ENCODE measurements at places on chromosomes 2 and 18.
A peak's percentile ranks its signal among the peaks of the same experiment; 100 is the strongest.

DNA sequence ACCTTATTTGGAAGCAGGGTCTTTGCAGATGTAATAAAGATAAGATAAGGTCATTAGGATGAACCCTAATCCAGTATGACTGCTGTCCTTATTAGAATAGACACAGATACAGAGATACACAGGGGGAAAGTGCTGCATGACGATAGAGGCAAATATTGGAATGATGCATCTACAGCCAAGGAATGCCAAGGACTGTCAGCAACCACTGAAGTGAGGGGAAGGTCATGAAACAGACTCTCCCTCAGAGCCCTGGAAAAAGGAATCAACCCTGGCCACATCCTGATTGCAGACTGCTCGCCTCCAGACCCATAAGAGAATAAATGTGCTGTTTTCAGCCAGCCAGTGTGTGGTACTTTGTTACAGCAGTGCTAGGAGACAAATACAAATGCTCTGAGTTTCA lies 14.8 kb downstream of the TMEM237 start:
- DNase-seq, result no peak

DNA sequence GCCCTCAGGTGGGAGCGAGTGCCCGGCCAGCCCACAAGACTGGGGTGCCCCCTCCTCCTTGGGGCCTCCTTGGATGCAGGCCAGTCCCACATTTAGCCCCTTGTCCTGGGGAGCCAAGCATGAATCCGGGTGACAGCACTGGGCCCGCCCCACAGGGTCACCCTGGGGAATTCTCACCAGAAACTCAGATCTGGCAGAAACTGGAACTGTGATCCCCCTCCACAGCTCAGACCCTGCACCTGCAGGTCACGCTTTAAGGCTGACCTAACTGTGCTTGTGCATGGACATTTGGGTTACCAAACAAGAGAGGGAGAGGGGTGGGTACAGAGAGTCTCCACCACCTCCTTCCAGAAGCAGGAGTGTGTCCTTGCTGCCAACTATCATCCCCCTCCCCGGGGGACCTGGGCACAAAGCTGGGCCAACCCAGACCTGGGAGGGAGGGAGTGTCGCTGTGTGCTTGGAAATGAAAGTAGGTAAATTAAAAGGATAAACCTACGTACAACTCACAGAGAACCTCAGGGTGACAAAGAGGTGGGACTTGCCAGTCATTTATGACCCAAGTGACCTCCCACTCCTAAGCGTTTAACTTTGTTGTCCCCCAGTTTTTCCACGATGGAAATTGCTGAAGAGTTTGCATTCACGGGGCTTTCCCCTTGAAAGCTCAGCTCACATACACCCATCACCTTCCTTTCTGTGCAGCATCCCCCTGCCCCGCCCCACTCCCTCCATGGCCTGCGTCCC lies 9.1 kb downstream of the ITM2C start:
- DNase-seq, result no peak

- DNase-seq, result no peak
Observed at GRCh38 chr2:139369423-139370409, 589.5 kb upstream of the NXPH2 start.

- DNase-seq, result no peak
Observed at GRCh38 chr18:6255116-6255705, 159.5 kb downstream of the L3MBTL4 start.

DNA sequence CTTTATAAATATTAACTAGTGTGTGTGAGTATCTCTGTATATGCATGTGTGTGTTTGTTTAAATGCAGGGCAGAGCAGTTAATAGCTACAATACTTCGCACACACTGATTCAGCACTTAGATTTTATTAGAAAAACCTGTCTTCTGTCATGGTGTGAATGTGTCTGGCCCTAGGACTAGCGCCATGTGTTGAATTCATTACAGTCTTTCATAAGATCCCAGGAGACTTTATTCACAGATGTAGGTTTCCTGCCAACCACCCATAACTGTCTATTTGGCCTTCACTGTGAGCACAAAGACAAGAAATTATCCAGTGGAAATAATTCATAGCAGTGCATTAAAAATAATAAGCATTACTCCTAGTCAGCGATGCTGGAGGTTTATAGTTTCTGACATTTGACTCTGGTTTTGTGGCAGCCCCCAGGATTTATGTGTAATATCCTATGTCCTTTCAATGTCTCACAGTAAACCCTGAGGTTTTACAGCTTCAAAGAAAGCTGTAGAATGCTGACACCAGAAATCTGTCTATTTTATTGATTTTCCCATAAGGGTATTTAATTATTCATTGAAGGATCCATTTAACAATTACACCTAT lies 93.9 kb downstream of the ZNF804A start:
- DNase-seq, result no peak

DNA sequence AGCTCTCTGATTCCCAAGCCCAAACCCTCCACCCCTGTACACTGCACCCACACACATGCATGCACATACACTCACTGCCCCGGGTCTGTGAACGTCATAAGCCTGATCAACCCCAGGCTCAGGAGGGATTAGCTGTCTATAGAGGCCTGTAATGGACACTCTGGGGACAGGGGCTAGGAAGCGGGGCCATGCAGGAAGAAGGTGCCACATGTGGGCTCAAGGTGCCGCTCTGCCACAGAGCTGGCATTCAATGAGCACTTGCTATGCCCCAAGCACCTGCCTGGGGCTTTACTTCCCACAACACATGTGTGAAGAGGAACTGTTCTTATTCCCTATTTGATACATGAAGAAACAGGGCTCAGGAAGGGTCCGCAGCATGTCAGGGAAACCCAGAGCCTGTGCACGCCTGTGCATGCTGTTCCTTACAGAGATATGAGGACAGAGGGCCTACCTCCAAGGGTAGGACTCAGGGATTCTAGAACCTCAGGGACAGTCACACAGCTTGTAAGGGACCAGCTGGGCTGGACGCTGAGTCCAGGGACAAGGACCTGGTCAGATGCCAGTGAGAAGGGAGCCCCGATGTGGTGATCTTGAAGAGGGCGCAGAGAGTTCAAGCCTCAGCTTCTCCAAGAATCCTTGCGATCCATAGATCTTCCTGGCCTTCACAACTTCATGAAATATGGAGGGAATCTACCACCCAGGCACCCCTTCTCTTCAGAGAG lies 5.0 kb downstream of the BIN1 start:
- no peak for DNase-seq

DNA sequence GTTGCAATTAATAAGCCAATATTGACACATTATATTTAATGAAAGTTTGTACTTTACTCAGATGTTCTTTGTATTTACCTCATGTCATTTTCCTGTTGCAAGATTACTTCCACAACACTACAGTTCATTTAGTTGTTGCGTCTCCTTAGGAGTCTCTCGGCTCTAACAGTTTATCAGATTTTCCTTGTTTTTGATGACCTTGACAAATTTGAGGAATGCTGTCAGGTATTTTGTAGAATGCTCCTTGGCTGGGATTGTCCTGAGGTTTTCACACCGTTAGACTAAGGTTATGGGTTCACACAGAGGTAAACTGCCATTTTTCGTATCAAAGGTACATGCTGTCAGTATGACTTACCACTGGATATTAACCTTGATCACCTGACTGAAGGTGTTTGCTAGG lies 416.6 kb upstream of the TNP1 start:
- no peak for DNase-seq

DNA sequence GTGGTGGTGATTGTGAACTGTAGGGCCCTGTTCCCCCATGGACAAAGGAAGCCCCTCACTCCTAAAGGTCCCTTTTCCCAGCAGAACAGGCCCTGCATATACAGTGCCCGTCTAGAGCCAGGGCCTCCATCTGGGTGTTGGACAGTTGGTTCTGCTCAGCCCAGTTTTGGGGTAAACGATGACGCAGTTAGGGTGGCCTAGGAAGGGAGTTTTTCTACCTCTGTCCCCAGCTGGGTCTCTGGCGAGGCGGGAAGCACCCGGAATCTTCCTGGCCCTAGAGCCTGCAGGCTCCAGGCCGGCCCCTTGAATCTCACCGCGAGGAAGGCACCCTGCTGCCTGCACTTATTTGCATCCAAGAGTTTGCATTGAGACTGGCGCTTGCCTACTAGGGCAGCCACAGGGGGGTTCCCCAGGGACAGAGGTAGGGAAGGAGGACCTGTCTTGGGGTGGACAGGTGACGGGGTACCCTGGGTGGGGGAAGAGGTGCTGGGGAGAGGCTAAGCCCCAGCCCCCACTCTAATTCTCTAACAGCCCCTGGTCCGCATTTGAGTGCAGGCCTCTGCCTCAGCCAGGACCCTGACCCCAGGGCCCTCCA lies 529 bp upstream of the MTA3 start:
- no peak for DNase-seq

DNA sequence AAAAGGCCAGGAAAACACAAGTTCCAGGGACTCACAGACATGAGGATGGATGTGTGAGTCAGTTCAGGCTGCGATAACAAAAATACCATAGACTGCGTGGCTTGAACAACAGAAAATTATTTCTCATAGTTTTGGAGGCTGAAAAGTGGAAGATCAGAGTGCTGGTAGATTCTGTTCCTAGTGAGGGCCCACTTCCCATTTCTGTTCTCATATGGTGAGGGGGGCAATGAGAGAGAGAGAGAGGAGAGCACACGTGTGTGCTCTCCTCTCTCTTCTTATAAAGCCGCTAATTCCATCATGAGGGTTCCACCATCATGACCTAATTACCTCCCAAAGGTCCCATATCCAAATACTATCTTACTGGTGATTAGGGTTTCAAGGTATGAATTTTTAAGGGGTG lies 23.0 kb downstream of the KLHL14 start:
- DNase-seq, result no peak

GRCh38 chr2:120777170-120777751 lies 41.6 kb downstream of the GLI2 start:
- no peak for DNase-seq

- no peak for DNase-seq
Observed at GRCh38 chr18:33647365-33647764, 69.3 kb downstream of the ASXL3 start.

DNA sequence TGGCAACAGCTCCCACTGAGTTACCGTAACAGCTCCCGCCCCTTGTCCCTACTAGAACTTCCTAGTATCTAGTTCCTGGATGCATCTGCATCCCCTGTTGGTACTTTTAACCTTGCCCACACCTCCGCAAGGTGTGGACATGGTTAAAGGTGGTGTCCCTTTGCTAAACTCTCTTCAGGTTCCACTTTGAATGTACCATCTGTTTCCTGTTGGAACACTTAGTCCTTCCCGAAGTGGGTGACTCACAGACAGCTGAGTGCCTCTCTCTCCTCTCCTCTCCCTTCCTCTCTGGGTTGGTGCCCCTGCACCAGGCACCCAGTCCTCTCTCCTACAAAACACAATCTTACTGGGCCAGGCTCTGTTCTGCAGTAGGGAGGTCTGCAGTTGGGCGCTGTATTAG lies 19.6 kb upstream of the REL start:
- no peak for DNase-seq

DNA sequence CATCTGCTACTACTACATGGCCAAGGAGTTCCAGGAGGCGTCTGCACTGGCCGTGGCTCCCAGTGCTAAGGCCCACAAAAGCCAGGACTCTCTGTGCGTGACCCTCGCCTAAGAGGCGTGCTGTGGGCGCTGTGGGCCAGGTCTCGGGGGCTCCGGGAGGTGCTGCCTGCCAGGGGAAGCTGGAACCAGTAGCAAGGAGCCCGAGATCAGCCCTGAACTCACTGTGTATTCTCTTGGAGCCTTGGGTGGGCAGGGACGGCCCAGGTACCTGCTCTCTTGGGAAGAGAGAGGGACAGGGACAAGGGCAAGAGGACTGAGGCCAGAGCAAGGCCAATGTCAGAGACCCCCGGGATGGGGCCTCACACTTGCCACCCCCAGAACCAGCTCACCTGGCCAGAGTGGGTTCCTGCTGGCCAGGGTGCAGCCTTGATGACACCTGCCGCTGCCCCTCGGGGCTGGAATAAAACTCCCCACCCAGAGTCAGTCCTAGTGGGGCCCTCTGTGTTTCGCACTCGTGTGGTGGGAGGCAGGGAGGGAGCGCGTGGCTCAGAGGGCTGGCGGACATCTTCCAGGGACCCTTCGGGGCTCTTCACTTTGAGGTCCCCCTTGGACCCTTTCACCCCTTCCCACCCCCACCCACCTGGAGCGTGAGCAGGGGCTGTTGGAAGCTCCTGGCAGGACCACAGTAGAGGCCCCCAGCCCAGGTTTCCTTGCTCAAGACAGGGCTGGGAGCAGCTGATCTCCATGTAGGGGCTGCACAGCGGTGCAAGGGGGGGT lies 5.7 kb downstream of the GPR35 start:
- DNase-seq, result no peak

DNA sequence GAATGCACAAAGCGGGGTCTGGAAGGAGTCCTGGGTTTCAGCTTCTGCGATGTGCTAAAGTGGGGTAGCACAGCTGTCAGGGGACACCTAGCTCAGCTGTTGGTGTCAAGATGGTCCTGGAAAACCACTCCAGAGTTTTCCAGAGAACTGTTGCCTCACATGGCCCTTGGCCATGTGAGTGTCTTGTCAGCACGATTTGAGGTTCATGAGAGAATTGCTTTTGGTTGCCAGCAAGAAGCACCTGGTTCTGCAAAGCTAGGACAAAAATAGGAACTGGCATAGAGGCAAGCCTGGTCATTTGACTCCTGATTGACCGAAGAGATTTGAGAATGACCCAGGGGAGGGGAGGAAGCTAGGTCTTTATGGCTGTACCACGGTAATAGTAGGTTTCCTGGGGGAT lies 50.4 kb upstream of the CTLA4 start:
- DNase-seq, result no peak

DNA sequence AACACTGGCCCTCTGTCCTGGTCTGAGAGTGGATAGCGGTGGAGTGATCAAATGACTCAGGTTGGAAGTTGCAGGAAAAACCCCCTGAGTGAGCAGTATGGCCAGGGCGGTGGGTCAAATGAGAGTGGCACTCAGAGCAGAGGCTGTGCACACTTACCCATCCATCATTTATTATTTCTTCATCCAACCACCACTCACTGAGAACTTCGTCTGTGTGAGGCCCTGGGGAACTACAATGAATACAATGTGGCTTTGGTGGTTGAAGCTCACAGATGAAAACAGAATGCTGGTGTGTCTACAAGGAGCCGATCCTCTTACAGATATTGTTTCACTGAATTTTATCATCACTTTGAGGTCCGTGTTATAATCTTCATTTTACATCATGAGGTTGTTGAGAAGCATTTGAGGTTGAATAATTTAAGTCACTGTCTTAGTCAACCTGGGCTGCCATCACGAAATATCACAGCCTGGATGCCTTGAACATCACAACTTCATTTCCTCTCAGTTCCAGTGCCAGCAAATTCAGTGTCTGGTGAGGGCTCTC lies 73.4 kb upstream of the ID2 start:
- DNase-seq, result peak; percentile 66

- DNase-seq, result no peak
Observed at GRCh38 chr2:40487602-40488001, 35.7 kb upstream of the SLC8A1 start.

DNA sequence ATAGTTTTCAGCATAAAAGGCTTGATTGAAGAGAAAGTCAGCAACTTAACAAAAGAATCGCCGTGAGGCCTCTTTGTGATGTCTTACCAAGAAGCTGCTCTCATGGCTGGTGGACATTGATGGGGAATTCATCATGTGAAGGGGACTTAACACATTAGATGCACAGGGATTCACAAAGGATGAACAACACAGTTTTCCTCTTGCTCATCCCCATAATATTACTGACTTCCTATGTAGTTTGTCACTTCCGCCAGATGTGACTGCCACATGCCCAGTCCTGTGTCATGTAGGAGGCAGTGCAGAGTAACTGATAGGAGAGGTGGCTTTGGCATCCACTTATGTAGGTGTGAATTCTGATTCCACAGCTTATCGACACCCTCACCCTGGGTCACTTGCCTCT lies 232.6 kb upstream of the LYPD1 start:
- DNase-seq, result no peak

- DNase-seq, result no peak
Observed at GRCh38 chr2:140893685-140894084, 1237.1 kb downstream of the LRP1B start.

GRCh38 chr18:10530852-10531251 lies 5.0 kb downstream of the NAPG start:
- no peak for DNase-seq
